Uterus (tissue), 4 donors: ENCODE measurements at places on chromosomes 11 and 22.

DNA sequence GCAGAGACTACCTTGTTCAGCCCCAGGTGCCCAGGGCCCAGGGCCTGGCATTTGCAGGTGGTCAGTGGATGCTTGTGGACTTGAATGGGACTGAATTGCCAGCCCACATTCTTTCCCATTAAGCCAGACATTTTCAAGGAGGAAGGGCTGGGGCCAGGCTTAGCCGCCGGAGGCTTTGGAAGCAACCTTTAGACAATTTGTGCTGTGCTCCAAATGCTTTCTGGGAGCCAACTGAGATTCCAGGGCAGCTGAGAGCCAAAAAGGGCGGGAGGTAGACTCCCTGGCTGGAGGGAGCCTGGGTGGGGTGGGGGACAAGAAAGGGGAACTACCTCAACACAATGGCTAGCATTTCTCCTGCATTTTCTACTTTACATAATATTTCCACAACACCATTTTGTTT lies 54.8 kb upstream of the TIMP3 start:
- no peaks in the 10 kb centered on the region for H3K27me3 ChIP-seq
- no peak overlapping the region for H3K4me3 ChIP-seq
- no peaks in the 10 kb centered on the region for H3K4me1 ChIP-seq

DNA sequence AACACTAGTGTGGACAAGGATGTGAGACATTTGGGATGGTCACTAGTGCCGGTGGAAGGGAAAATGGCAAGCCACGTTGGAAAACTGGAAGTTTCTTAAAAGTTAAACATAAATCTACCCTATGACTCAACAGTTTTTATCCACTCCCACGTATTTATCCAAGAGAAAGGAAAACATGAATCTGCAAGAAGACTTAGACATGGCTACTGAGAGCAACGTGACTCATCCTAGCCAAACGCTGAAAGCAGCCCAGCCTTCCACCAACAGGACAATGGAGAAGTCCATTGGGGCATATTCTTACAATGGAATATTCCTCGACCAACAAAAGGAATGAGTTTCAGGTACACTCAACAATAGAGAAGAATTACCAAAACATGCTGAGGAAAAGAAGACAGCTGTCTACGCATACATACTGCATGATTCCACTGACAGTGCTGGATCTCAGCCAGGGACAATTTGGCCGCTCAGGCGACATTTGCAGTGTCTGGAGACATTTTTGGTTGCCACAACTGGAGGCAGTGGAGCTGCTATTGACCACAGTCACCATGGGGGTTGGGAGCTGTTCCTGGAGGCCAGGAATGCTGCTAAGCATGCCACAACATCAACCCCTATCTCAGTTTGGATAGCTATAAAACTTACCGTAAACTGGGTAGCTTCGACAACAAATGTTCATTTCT lies 21.2 kb downstream of the SYT13 start:
- no peak for DNase-seq
- no peak overlapping the region for H3K4me3 ChIP-seq
- H3K36me3 ChIP-seq: no peaks in the 10 kb centered on the region
- H3K27ac ChIP-seq: no peak overlapping the region

GRCh38 chr11:71322861-71323582 lies 70.6 kb upstream of the SHANK2 start:
- no peak overlapping the region for H3K4me3 ChIP-seq
- H3K4me1 ChIP-seq: no peaks in the 10 kb centered on the region
- DNase-seq: no peak
- H3K27me3 ChIP-seq: no peaks in the 10 kb centered on the region

DNA sequence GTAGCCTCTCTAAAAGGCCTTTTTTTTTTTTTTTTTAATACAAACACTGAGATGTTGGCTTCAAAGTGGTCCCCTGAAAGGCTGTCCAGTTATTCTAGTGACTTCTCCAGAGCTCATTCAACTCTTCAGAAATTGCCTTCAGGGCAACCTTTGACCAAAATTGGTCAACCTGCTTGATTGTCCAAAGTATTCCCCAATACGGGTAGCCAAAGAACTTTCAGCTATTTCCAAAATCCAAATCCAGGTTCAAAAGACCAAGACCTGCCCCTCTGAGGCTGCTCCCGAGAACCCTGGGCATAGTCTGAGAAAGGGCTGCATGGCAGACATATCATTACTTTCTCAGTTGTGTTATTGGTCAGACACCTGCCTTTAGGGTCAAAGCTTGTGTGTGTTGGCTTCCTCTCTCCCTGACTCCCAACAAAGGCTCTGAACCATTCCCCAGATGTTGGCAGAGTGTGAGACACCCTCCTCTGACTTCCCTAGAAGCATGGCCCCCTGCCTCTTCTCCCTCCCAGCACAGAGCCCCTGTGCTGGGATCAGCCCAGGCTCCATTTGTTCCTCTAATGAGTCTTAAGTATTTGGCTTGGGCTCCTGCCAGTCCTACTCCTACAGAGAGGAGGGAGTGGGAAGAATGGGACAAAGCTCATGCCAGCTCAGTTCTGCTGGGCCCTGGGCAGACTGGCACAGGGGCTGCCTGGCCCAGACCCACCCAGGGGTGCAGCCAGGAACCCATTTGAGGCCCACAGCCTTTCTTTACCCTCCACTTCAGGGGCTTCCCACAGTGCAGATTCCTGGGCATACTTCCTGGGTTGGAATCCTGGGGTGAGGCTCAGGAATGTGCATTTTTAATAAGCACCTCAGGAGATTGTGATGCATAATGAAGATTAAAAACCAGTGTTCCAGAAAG lies 30.3 kb downstream of the TNKS1BP1 start:
- DNase-seq: no peak
- H3K4me1 ChIP-seq: no peaks in the 10 kb centered on the region
- H3K4me3 ChIP-seq: no peak overlapping the region

DNA sequence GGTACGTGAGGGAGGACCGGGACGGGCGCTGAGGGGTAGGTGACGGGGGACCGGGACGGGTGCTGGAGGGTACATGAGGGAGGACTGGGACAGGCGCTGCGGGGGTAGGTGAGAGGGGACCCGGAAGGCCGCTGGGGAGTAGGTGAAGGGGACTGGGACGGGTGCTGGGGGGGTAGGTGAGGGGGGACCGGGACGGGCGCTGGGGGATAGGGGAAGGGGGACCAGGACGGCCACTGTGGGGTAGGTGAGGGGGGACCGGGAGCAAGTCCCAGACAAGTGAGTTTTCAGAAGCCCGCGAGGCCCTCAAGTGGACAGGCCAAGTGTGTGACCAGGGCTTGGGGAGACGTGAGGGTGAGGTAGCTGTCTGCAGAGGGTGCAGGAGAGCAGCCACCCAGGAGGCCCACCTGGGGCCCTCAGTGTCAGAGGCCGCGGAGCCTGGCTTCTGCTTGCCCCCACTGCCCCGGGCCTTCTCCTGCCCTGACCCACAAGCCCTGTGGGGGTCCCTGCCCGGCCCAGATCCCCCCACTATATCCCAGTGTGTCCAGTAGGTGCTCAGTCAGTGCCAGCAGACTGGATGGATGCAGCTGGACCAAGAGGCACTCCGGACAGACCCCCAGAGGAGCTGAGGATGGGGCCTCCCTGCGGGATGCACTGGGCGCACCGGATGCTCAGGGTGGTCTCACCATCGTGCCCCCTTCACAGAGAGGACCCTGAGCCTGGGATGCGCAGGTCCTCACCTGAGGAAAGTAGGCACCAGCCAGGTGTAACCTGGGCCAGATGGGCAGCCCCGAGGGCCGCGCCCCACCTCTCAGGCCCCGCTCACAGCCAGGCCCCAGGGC lies 44.2 kb upstream of the TH start:
- no peaks in the 10 kb centered on the region for H3K36me3 ChIP-seq
- no peaks in the 10 kb centered on the region for H3K4me1 ChIP-seq
- H3K27ac ChIP-seq: no peak overlapping the region
- peak; percentile 10 for DNase-seq

DNA sequence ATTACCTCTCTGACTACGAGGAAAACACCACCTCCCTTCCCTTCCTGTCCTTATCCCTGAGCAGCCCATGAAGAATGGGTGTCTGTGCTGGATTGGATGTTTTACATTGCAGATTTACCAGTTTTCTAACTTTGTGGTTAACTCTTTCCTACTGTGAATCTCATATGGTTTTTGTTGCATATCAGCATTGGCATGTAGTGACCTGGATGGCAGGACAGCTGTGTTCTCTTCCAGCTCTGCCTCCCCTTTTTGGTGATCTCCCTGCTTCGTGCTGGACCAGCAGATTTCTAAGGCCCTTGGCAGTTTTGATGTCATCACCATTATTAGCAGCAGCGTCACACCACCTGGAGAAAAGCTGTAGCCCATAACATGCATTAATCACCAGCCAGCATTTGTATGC lies 26.7 kb downstream of the OR6Q1 start:
- H3K27ac ChIP-seq: no peak overlapping the region
- H3K4me1 ChIP-seq: peaks cover 9% of the 10 kb centered on the region
- no peaks in the 10 kb centered on the region for H3K36me3 ChIP-seq
- H3K27me3 ChIP-seq: no peaks in the 10 kb centered on the region
- DNase-seq: no peak
- no peak overlapping the region for H3K4me3 ChIP-seq

DNA sequence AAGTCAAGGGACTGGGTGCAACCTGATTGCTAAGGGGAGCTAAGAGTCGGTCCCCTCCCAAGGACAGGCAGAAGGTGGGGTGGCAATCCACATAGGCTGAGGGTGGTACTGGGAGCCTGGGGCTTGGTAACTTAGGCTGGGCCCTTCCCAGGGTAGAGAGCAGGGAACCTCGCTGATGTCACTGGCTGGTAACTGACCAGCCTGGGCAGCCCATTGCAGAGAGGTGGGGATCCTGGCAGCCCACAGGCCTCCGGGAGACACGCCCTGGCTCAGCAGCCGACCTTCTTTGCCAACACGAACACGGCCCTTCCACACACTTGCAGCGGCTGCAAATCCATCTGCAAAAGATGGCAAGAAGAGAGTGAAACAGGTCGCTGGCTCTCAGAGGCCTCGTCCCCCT lies 25.4 kb downstream of the A4GALT start:
- H3K4me3 ChIP-seq: no peak overlapping the region
- peaks cover 4% of the 10 kb centered on the region for H3K4me1 ChIP-seq
- H3K27me3 ChIP-seq: no peaks in the 10 kb centered on the region
- no peaks in the 10 kb centered on the region for H3K36me3 ChIP-seq
- no peak for DNase-seq
- peak overlapping the region; percentile 0 for H3K27ac ChIP-seq

GRCh38 chr11:6844356-6844755 lies 1.1 kb upstream of the OR10A5 start:
- DNase-seq: no peak
- no peaks in the 10 kb centered on the region for H3K36me3 ChIP-seq
- H3K4me1 ChIP-seq: no peaks in the 10 kb centered on the region

DNA sequence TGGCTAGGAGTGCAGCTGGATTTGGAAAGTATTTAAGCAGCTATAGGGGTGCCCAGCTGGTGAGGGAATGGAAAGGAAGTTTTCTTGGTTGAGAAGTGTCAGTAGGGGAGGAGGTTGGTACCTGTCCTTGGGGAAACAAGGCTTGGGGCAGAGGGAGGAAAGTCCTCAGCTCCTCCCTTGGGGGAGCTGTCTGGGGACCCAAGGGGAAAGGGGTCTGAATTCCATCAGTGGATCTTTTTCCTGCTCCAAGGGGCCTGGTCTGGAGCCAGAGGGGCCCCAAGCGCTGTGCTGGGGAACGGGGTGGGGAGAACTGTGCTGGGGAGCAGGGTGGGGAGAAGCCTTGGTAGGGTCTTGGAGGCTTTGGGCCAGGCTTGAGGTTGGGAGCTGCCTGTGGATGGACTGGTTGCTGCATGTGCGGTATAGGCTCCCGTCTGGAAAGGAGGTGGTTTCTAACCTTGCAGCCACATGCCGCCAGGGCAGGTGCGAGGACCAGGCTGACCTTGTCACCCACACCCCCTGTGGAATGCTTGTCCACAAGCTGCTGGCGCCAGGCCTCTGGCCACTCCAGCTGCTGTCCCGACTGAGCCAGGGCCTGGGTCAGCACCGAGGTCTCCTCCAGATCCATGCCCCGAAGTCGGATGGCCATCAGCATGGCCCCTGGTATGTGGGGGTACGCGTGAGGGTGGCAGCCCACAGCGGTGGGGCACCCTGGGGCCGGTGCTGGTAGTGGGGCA lies 963 bp downstream of the TYMP start:
- DNase-seq: no peak
- H3K27ac ChIP-seq: peak overlapping the region; percentile 85
- H3K4me1 ChIP-seq: no peaks in the 10 kb centered on the region

- no peaks in the 10 kb centered on the region for H3K27me3 ChIP-seq
- H3K4me1 ChIP-seq: peaks cover 6% of the 10 kb centered on the region
- H3K36me3 ChIP-seq: no peaks in the 10 kb centered on the region
- no peak for DNase-seq
Measured at GRCh38 chr11:20089796-20090653, 70.2 kb downstream of the DBX1 start.
